ENCODE measurements at places on chromosomes 7 and 10.
A peak's percentile ranks its signal among the peaks of the same experiment; 100 is the strongest.

DNA sequence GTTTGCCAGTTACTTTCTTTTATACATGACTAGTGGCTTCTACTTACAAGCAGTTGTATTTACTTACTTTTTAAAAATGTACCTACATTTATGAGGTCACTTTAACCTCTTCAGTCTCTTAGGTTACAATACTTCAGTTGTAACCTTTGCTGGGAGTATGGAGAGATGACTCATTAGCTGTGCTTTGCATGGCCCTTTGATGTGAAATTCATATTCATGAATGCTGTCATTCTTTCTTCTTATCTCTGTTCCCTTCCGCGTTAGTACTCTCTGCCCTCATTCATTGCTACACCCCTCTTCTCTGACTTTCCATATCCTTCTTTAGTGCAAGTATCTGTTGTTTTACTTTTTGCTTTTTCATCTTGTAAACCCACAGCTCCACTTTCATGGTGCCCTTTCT is 164.3 kb downstream of the BMPER start:
- no peak for DNase-seq

GRCh38 chr7:142865766-142866165 is 10.9 kb downstream of the EPHB6 start:
- DNase-seq: no peak

GRCh38 chr10:43209074-43209455 is 57.8 kb downstream of the RASGEF1A start:
- DNase-seq: no peak

DNA sequence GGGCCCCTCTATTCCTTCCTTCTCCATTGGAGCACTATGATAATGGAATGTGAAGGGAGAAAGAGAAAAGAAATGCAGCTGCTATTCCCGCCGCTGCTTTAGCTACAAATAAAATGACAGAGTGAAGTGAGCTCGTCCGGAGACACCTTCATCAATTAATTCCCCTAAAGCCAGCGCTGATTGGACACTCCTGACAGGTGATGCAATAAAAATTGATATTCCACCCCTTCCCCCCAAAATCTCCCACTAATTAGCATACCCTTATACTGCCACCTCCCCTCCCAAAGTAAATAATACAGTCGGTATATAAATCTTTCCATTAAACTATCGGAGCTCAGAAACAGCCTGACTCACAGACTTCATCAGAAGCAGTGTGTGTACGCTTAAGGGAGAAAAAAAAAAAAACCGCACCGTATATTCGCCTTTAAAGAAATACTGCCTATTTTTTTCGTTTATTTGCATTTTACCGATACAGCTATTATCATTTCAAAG is 7.3 kb downstream of the SKIDA1 start:
- DNase-seq: no peak

DNA sequence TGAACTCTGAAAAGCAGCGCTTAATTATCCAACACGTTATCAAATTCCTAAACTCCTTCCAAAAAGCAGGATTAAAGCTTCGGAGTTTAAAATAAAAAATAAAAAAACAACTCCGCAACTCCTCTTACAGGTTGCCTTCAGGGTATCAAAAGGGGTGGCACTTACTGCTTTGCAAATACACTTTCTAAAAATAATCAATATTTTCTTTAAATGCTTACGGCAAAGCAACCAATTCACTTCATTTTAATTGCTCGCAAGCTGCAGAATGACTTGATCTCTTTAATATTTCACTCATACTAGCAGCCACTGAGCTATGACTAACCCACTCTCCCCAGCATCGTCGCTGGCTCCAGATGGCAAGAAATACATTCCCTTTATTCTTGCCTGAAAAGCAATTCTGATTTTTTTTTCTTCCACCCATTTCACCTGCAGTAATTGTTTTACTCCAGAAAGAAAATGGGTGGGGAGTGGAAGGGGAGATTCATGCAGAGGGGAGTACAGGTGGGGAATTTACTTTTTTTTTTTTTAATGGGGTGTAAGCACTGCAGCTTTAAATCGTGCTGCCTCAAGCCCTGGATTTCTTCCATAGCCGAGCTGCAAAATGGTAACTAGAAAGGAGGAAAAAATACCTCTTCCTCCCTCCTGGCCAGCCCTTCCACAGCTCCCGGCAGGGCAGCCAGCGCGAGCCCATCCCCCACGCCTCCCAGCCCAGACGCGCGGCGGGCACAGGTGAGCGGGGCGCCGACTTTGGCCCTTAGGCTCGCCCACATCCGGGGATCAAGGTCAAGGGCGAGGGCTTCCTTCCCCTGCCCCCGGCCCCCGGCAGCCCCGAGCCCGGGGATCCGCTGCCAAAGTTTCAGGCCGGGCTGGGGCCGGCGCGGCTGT is 54.2 kb upstream of the FHIP2A start:
- no peak for DNase-seq

DNA sequence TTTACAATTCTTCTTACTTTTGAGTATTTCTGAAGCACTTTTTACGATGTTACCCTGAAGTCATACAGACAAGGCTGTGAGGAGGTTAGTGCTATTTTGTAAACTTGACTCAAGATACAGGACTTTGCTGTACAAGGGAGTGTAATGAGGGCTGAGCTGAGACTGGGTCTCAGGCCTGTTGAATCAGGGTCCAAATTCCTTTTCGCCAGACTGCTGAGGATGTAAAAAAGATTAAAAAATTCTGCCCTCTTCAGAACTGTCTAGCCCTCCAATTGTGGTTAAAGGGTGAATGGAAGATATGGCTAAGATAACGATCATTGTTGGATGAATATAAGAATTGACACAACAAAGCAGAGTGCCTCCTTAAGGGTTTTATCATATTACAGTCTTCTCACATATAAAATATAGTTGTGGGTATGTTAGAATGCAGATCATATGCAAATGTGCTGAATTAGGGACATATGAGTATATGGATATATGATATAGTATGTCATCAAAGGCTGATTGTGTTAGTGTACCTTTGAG is 165.4 kb downstream of the SUGCT start:
- DNase-seq: no peak

DNA sequence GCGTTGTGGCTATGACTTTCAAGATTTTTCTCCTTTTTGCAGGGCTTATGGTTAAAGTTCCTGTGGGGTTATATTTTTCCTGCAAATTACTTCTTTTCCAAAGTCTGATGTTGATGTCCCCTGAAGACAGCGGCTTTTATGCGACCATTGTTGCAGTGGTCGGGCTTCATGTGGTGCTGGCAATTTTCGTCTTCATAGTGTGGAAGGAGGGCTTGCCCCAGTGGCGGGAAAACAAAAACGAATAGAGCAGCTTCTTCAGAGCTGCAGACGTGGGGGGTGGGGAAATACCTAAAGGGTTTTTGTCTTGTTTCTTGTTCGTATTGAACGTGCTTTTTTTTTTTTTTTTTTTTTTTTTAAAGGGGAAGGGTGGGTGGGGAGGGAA is 53.8 kb downstream of the MCMBP start:
- DNase-seq: peak; percentile 9

GRCh38 chr10:110009736-110010475 is 2.1 kb downstream of the ADD3 start:
- DNase-seq: no peak

Data from globus pallidus (tissue), 1 donor.